Right forelimb (tissue), 1 donor: ENCODE measurements at places on chromosomes 3 and 15.

GRCh38 chr3:64098670-64099069 is 75.4 kb upstream of the PSMD6 start:
- DNase-seq, result no peak

- no peak for DNase-seq
Observed at GRCh38 chr15:41834096-41834495, 4.6 kb upstream of the PLA2G4B start.

GRCh38 chr15:22887157-22887951 is 48.9 kb downstream of the NIPA2 start:
- no peak for DNase-seq

- DNase-seq, result no peak
Observed at GRCh38 chr3:193743702-193744047, 150.7 kb downstream of the OPA1 start.

DNA sequence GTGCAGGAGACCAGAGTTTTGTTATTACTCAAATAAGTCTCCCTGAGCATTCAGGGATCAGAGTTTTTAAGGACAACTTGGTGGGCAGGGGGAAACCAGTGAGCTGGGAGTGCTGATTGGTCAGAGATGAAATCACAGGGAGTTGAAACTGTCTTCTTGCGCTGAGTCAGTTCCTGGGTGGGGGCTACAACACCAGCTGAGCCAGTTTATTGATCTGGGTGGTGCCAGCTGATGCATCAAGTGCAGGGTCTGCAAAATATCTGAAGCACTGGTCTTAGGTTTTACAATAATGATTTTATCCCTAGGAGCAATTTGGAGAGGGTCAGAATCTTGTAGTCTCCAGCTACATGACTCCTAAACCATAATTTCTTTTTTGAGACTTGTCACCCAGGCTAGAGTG is 13.8 kb upstream of the ZNF662 start:
- no peak for DNase-seq

DNA sequence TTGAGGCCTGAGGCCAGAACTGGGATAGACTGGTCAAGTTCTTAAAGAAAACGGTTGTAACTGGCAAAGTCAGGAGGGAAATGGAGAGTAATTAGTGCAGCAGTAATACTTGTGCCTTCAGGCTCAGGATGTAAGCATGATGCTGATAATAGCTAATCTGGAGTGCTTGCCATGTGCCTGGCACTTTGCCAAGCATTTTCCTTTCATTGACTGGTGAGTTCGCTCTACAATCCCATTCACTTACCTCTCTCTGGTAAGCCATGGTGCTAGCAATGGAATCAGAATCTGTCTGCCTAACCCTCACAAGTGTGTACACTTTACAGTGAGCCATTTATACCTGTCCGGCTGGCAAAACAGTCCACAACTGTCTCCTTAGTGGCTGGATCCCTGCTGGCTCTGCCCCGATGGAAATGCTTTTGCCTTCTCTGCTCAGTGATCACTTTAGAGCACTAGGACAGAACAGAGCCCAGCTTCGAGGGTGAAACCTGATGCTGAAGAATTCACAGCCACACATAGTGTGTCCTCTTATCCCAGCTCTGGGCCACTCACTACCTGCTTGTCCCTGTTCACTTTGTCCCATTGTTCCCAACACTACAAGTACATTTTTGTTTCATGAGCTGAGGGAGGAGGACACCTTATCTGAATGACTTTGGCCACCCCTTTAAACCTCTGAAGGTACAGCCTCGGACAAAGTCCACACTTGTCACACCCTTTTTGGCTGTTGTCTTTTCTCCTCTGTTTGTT is 10.3 kb downstream of the CHP1 start:
- no peak for DNase-seq

- no peak for DNase-seq
Observed at GRCh38 chr3:10692039-10692622, 123.9 kb upstream of the SLC6A11 start.

- no peak for DNase-seq
Observed at GRCh38 chr3:10837849-10838248, 21.8 kb downstream of the SLC6A11 start.

- no peak for DNase-seq
Observed at GRCh38 chr3:69321301-69322157, 64.4 kb downstream of the FRMD4B start.

DNA sequence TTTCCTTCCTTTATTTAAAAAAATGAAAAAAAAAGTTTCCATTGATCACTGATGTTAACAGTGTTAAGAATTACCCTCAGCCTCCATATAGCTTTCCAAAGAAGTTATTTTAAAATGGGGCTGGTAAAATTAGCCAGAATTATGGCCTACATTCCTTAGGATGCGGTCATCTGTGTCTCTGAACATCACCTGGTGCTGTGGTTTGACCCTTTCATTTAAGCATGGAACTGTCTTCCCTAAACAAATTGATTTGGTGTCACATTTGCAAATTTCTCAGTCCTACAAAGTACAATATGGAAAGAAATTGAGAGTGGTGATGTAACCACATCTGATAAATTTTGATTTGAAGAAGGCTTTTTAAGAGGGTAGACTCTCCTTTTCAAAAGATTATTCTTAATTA is 40.3 kb upstream of the ZPLD1 start:
- no peak for DNase-seq

GRCh38 chr15:93861413-93861812 is 369.9 kb upstream of the MCTP2 start:
- no peak for DNase-seq

- DNase-seq, result no peak
Observed at GRCh38 chr3:37229740-37230139, 55.4 kb upstream of the LRRFIP2 start.

GRCh38 chr3:139586420-139587017 is 47.0 kb upstream of the RBP1 start:
- DNase-seq, result no peak

DNA sequence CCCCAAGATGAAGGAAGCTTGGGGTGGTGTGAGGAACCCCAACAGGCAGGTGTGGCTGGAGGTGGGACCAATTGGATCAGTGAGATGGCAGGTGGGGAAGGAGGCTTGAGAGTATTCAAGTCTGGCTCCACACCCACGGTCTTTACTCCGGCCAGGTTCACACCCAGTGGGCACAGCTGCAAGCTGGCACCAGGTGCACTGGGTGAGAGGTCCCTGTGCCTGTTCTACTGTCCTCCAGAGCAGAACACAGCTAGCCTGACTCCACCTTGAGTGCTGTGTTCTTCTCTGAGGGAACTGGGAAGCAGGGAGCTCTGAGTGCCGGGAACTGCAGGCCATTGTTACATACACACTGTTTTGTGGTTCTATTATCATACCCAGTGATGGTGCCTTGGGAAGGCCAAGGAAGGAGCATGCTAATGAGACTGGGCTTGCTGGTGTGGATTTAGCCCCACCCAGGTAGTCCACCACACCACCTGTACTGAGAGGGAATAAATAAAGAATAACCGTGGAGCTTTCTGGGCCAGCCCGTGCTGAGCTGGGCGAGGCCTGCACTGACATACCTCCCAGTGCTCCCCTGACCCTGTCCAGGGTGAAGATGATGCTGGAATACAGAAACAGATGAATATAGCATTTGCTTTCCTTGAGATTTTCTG is 93.4 kb downstream of the ABHD5 start:
- DNase-seq, result no peak

DNA sequence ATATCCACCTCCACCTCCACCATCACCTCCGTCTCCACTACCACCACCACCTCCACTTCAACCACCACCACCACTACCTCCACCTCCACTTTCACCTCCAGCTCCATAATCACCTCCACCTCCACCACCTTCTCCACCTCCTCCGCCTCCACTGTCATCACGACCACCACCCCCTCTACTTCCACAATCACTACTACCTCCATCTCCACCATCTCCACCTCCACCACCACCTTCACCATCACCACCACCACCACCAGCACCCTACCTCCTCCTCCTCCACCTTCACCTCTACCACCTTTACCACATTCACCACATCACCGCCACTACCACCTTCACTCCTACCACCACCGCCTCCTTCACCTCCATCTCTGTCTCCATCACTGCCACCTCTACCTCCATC is 435.7 kb downstream of the MCTP2 start:
- no peak for DNase-seq

GRCh38 chr15:96593735-96594134 is 263.2 kb downstream of the NR2F2 start:
- no peak for DNase-seq

GRCh38 chr3:52216585-52217408 is 8.6 kb downstream of the TLR9 start:
- peak; percentile 27 for DNase-seq

- no peak for DNase-seq
Observed at GRCh38 chr3:183013074-183013473, 32.7 kb upstream of the DCUN1D1 start.

DNA sequence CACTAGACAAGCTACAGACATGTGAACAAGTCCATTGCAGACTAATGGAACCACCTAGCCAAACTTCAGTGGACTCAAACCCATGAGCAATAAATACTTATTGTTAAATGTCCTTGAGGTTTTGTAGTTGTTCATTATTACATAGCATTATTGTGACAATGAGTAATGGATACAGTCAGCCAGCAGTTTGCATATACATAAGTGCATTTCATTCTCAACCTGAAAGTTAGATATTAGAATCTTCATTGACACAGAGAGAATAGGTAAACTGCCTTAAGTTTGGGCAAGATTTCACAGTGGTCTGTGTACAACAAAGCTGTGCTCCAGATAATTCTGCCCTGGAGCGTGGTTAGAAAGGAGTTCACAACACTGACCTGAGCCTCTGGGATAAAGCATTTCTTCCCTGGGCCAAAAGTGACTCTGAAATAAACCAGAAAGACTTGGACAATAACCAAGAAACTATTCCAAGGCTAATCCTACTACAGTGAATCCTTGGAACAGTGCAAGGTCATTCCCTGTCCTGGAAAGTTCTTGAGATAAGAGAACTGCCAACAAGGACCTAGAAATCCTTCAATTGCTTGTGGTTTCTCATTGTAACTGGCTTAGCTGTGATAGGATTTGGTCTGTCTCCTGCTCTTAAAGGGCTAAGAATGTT is 225.5 kb upstream of the STT3B start:
- no peak for DNase-seq

- no peak for DNase-seq
Observed at GRCh38 chr3:71509066-71509465, 74.5 kb downstream of the FOXP1 start.

- no peak for DNase-seq
Observed at GRCh38 chr3:42557854-42558253, 23.9 kb downstream of the SEC22C start.

- DNase-seq, result peak; percentile 5
Observed at GRCh38 chr15:68415061-68415460, 16.9 kb downstream of the ITGA11 start.

DNA sequence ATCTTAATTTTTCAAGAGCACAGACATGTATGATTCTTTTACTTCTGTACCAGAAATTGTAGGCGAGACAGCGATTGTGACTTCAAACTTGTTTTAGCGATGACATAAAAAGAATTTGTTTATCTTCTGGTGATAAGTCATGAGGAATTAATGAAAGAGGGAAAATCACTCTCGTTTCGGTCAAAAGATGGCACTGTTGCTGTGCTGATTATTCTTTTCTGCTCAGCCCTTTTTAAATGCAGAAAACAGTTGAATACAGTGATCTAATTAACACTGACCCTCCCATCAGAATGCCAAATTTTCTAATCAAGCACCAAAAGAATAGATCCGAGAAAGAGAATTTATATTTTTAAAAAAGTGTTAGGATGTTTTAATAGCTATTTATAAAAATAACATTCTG is 52.6 kb downstream of the NSUN3 start:
- DNase-seq, result no peak

- DNase-seq, result no peak
Observed at GRCh38 chr15:71435552-71435951, 320.3 kb downstream of the THSD4 start.

- DNase-seq, result no peak
Observed at GRCh38 chr3:172294223-172294806, 153.9 kb downstream of the GHSR start.
